ENCODE measurements at places on chromosomes 13 and 19.

DNA sequence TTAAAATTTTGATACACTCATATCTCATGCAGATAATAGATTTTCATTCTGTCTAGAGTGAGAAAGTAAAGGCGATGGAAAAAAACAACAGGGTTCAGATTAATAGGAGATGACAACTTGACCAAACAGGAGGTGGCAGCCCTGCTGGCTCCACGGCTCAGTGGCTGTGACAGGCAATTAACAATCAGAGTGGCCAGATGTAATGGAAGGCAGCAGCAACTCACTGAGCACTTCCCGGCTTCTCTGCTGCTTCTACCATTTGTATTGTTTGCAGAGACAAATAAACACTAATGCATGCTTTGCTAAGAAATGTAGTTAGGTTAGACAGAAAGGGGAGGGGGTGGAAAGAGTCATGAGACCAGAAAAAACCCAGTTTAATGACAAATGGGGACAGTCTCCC lies 473.0 kb upstream of the SLC10A2 start:
- DNase-seq, result no peak

DNA sequence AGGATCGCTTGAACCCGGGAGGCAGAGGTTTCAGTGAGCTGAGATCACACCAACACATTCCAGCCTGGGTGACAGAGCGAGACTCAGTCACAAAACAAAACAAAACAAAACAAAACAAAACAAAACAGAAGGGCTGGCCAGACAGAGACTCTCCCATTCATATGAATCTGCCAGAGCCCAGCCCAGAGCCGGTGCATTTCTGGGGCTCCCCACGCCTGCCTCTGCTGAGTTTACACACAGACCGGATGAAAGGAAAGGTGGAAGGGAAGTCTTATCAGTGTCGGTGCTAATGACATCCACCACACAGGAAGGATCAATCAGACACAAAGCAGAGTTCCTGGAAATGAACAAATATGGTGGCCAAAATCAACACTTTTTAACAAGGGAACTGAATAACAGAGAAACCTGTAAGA lies 6.8 kb downstream of the TRAPPC6A start:
- DNase-seq, result no peak

DNA sequence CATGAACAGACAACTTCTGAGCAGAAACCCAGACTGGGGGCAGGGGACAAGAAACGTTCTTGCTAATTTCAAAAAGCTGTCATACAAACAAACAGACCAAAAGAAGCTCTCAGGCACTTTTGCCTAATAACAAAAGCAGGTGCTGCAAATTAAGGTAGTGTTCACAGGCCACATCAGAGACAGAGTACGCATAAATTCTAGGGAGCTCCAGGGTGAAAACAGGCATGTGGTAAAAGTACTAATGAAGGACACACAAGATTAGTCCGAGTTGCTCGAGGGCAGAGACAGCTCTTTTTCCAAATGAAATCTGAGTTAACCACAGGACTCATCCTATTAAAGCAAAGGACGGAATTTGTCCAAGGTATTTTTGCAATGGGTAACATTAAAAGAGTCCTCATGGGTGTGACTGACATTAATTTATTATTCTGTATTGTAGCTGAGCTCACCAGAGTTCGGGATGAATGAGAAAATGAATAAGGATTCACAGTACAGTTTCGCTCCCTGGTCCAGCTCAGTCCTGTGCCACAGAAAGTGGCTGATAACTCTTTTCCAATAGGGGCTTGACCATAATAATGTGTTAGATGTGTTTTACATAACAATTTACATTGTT lies 197.3 kb downstream of the LHFPL6 start:
- DNase-seq, result no peak

DNA sequence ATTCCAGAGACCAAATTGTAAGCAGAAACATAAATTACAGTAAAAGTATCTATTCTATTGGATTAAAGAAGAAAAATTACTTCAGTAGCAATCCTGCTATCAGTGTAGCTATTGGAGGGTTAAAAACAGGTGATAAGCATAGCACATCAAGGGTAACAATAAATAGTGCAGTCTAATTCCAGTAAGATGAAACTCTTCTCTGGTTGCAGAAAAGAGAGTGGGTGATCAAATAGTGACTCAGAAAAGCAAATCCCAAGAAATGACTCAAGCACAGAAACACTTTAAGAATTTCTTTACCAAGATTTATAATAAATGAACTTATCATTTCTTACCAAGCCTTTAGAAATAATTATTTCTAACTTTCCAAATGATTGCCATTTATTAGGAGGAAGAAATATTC lies 135.7 kb downstream of the LMO7 start:
- DNase-seq, result no peak

DNA sequence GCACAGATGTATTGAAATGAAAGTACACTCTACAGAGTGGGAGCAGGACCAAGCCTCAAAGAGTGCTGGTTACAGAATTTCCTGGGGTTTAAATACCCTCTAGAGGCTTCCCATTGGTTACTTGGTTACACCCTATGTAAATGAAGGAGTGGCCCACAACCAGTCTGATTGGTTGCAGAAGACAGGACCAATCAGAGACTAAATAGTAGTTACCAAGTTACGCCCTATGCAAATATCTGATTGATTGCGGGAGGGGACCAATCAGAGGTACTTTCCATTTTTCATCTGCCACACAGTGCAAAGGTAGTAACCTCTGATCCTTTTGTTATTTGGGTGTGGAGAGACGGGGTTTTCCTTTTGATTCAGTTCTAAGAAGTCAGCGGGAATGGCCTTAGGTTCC lies 5.5 kb upstream of the ZFP82 start:
- no peak for DNase-seq

DNA sequence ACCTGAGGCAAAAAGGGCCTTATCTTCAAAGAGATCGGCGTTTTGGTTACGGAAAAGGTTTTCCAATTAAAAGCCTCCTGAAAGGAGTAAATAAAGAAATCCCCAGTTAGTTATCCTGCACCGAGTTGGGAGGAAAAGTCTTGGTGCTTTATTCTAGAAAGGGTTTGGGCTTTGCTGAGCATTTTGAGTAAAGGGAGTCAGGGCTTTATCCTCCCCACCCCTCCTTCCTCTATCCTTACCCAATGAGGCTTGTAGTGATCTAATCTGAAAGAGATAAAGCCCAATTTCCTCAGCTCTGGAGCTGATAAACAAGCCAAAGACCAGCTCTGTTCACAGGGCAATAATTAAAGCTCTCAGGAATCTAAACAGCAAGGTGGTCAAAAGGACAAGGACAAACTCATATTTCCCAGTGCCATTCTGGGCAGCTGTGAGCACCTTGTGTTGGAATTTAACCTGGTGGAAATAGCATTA lies 188.9 kb upstream of the TSC22D1 start:
- no peak for DNase-seq

GRCh38 chr13:73773168-73773549 lies 361.0 kb downstream of the KLF12 start:
- DNase-seq, result no peak

- DNase-seq, result no peak
These were observed 450.7 kb downstream of the TSHZ3 start for GRCh38 chr19:30898353-30899103.

DNA sequence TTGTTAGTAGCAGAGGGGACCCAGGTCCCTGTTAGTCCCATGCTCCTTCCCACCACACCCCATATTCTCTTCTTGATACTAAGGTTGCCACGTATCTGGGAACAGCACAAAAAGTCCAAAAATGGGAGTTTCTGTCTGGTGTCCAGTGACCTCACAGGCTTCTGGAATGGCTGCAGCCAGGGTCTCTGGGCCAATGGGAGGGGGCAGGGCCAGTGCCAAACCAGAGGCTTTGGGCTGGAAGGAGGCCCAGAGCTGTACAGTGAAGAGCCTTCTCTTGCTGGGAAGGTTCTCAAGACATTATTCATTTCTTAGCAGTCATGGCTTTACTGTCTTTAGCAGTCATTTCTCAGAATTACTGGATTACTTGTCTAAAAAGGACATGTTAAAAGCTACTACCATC lies 119.2 kb downstream of the FRY start:
- DNase-seq, result no peak

DNA sequence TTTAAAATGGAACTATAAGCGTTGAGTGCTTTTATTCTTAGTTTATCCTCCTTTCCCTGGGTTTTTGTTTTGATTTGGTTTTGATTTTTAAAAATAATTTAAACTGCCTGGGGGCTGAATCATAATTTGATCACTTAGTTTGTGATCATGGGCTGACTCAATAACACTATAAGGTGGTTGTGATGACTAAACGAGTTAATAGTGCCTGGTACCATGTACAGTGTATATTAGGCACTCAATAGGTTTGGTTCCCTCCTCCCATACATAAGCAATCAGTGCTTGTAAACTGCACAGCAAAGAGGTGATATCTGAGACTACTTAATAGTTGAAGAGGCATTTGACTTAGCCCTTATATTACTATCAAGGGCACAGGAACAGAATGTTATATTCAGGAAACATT lies 200.9 kb upstream of the RFC3 start:
- no peak for DNase-seq

- no peak for DNase-seq
These were observed 11.3 kb downstream of the FLT3 start for GRCh38 chr13:28089065-28089464.

DNA sequence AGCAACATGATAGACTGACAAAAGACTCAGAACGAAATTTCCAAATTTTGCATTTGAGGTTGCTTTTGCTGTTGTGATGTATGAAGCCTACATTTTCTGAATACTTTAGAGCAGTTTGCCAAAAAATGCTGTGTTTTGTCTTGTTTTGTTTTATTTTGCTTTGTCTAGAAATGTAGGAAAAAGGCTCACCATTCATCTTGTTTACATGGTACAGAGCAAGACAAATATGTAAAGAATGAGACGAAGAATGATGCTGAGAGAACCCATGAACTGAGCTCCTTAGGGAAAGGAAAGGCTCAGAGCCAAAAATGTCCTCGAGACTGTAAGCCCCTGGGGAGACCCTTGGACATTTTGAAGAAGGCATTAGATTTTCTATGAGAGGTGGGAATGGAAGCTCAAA lies 6.8 kb upstream of the SPART start:
- DNase-seq, result no peak

GRCh38 chr19:12997179-12997966 lies 2.1 kb downstream of the NFIX start:
- DNase-seq, result no peak

- no peak for DNase-seq
These were observed 133.6 kb downstream of the STK24 start for GRCh38 chr13:98443329-98443728.

DNA sequence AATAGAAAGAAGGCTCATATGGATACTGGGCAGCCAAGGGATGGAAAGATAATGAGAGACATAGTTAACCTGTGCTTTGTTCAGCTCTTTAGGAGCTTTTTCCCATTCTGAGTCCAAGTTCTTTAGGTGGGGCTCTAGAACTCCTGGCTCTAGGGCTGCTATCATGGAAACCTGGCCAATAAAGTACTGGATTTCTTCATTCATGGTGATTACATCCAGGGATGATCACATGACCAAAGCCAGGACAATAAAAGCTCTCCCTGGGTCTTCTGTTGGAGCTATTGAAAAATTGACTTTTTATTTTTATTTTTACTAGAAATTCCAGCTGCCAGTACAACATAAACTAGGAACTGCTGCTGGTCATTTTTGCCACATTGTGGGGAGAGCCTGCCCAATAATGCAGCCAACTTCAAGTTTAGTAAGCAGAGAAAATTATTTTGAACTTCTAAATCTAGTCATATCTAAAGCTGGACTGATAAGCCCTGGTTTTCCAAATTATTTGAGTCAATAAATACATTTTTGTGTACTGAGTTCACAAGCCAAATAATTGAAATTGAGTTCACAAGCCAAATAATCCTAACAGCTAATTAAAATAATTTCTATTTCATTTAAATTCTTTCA lies 224.9 kb upstream of the STARD13 start:
- DNase-seq, result no peak

- no peak for DNase-seq
These were observed 45.5 kb downstream of the HSPH1 start for GRCh38 chr13:31116224-31116623.

DNA sequence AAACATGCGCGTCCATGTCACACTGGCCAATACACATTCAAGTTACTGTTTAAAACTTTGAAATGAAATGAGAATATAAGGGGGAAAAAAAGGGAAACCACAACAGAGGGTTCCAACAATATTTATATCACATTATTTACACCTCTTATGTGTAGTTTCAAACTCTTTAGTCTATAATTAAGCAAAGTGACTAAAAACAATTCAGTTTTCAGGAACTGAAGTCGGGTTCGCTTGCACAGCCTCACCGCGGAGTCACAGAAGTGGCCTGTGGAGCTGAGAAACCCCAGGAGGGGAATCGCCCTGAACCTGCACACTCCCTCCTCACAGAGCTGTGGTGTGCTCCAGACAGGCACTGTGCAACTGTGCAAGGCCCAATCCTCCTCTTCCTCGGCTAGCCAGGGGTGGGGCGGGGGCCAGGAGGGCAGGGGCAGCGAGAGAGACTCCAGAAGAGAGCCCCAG lies 75.9 kb downstream of the STK24 start:
- peak; percentile 34 for DNase-seq

- DNase-seq, result no peak
These were observed 26.7 kb upstream of the POU2F2 start for GRCh38 chr19:42158926-42159325.

DNA sequence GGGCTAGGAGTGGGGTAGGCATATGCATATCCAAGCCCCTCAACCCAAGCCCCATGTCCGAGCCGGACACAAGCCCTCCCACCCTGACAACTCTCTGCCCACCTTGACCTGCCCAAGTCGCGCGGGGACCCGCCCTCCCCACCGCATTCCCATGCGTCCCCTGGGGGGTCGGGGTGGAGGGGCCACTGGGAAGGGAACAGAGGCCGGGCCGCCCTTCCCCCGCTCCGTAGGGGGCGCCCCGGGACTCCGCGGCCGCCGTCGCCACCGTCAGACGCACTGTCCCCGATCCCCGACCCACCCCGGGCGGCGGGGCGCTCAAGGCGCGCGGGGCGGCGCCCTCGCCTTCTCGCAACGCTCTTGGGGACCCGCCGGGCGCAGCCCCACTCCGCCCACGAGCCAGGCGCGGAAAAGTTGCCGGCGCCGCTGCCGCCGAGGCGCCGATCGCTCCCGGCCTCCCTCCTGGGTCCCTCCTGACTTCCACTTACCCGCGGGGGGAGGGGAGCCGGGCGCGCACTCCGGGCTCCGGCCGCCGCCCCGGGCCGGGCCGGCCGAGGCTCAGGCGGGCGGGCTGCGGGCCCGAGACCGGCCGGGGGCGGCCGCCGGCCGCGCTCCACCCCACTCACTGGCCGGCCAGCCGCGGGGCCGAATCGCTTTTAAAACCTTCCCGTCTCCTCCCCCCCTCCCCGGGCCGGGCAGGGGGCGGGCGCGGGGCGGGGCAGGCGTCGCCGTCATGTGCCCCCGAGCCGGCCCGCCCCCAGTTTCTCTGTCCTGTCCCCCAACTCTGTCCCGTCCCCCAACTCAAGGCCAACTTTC lies 34.4 kb upstream of the NANOS3 start:
- peak; percentile 43 for DNase-seq

DNA sequence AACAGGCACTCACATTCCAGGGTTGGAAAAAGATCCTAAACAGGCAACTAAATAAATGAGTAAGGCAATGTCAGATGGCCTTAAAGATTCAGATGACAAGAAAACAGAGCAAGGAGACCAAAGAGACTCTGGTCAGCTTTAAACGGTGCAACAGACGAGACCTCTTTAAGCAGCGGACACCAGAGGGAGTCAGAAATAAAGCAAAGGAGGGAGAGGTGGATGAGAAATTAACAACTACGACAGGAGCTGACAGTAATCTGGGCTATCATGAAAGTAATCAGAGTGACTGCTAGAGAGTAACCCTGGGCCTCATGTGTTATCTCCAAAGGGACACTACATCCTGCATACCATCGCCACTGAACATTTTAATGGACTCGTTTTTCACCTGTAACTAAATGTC lies 1.1 kb downstream of the ZNF550 start:
- DNase-seq, result no peak

All from MV-4-11 (cell line).